ENCODE measurements at places on chromosomes 7 and 10.
A peak's percentile ranks its signal among the peaks of the same experiment; 100 is the strongest.

- DNase-seq: no peak
Observed at GRCh38 chr7:157607218-157607617, 270.4 kb downstream of the DNAJB6 start.

- no peak for DNase-seq
Observed at GRCh38 chr7:156886020-156886795, 6.8 kb downstream of the LMBR1 start.

- no peak for DNase-seq
Observed at GRCh38 chr7:50369143-50370026, 64.9 kb downstream of the IKZF1 start.

GRCh38 chr7:45919993-45920459 is 1.0 kb downstream of the IGFBP3 start:
- no peak for DNase-seq

GRCh38 chr7:78601728-78602127 is 803.2 kb downstream of the PHTF2 start:
- peak; percentile 7 for DNase-seq

DNA sequence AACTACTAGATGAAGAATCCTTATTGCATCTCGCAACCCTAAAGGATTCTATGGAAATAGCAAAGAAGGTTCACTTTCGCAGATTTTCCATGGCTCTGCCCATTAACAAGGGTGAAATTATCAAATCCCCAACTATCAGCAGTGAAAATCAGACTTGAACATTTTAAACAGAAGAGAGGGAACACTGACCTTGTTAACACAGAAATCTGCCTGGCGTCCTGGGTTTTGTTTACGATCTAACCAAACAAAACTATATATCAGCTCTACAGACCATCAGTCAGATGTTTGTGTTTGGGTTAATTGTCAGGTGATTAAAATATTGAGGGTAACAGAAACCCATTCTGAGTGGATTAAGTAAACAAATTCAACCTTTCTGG is 1.9 kb downstream of the CTTNBP2 start:
- DNase-seq: no peak

DNA sequence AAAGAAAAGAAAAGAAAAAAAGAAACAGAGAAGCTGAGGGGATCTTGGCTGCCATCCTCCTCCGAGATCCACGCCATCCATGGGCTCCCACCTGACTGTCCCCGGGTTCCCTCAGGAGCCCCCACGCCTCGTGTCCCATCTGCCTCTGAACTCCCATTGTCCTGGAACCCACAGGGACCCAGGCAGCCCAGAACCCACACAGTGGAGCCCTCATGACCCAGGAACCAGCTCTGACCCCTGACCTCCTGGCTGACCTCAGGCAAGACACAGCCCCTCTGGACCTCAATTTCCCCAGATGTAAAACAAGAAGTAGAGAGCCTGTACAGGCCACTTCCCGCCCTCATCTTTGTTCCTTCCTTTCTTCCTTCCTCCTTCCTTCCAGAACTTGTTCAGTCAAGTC is 40.4 kb downstream of the RASGEF1A start:
- DNase-seq: no peak

DNA sequence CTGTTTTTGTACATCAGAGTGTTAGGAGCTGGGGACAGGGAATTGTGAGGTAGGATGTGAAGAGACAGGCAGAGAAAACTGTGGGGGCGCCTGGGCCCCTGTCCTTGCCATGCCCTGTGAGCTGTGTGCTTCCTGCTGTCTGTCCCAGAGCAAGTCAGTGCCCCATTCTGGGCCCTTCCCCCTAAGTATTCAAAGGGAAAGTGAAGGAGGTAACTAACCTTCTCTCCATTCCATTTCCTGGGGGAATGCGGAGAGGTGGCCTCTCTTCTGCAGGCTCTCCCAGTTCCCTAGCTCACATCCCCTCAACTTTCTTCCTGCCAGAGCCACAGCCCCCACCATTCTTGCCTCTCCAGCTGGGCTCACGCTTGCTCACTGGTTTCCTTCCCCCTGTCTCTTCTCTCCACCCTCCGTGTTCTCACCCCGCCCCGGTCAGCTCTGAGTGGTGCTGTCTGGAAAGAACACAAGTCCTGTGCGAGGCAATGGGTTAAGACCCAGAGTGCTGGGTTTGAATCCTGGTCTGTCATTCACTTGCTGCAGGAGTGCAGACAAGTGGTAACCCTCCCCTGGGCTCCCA is 9.7 kb upstream of the VSIR start:
- DNase-seq: no peak

- no peak for DNase-seq
Observed at GRCh38 chr10:97896756-97897358, 47.2 kb downstream of the GOLGA7B start.

DNA sequence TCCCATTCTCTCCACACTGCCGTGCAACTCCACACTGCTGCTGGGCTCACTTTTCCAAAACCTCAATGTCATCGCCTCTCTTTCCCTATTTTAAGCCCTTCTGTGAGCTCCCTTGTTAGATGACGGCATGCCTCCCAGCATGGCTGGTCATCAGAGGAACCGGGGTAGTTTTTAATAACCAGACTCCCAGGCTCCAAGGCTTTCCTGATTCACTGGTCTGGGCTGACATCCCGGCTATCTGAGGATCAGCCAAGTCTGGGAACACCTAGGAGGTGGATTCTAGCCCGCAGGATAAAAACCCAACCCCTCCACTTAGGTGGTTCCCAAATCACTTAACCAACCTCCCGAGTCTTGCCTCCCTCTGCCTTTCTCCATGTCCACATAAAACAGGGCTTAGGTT is 295.4 kb upstream of the FZD8 start:
- no peak for DNase-seq

Data from AG08395 (cell line).